ENCODE measurements at places on chromosomes 11 and 22. TPM values are rescaled to one million over a fixed set of nuclear protein-coding genes. Genes with fewer than 3 reads are reported as not detected.
A peak's percentile ranks its signal among the peaks of the same experiment; 100 is the strongest.

Gene SMC1B
- not detected for total RNA-seq

DNA sequence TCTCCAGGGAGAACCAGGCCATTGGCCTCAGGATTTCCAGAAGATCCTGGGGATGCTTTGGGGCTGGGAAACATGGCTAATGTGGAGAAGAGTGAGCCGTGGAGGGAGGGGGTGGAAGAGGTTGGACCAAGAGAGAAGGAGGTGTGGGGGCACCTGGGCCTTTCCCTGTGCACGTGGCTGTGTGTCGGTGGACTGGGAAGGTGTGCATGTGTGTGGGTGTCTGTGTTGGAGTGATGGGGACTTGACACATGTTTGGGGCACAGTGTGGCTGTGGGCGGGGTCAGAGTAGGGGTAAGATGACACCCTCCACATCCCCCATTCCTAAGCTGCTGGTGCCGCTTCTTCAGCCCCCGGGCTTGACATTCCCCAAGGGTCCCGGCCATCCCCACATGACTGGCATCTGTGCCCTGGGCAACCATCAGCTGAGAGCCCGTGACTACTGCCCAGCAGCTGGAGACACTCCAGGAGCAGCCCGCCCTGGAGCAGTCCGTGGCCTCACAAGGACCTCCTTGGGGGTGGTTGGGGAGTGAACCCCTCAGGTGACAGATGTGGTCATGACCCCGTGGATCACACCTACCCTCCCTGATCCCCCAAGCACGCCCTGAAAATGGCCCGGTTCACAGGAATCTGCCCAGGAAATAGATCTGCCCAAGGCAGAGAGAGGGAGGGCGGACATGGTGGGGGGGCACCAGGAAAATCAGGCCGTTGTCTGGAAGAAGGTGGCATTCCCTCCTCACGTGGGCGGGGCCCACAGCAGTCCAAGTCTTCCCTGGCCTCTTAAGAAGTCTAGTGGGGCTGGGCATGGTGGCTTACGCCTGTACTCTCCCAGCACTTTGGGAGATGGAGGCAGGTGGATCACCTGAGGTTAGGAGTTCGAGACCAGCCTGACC lies 34.8 kb upstream of the SOX10 start:
- DNase-seq: no peak

Gene SOX10
- total RNA-seq: 2.3 TPM

- DNase-seq: no peak
Measured at GRCh38 chr11:1567052-1567720, 4.9 kb downstream of the DUSP8 start.

Gene TMEM121B
- total RNA-seq: 0.35 TPM

Gene OR56A1
- 0.12 TPM for total RNA-seq

DNA sequence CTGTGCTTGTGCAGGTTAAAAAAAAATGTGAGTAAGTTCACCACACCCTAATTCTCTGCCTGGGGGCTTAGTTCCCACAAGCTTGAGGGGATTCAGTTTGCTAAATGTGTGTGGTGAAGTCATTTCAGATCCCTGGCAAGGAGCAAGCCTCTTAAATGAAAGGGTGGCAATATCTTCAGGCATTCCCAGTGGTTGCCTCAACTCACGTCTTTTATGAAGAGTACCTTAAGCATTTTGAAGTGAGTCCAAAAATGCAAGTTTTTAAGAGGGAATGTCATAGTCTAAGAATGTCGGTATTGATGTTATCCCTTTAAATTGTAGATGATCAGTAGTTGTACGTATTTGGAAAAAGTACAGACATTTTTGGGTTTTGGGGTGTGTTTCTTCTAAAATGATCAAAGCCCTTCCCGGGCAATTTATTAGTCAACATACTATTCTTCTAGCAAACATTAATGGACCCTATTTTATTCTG lies 4.9 kb downstream of the TCP11L1 start:
- no peak for DNase-seq

DNA sequence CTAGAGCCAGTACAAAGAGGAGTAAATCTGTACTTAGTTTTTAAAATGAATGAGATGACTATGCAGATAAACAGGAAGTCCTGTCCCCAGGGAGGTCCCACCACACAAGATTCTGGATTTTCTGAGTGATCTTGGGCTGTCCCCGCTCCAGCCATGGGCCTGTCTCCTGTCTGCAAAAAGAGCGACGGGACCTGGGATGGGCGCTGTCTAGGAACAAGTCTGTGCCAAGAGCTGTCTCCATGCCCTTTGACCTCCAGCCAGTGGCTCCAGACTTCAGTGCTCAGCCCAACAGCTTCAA lies 6.0 kb downstream of the CSNK1E start:
- no peak for DNase-seq

DNA sequence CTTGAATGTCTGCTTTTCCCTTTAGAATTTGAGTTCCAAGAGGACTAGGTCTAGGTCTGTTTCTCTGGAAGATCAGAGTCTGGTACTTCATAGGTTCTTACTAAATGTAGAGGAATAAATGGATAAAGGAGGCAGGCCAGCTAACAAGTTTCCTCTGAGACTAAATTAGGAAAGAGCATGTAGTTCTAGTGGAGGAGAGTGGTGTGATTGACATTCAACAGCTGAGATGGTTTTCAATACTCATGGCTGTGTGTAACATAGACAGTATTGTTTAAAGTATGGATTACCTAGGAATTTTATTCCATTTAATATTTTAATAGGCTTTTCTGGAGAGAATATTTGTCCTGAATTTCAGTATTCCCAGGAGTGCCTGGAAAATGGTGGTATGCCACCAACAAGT lies 364.7 kb downstream of the METTL15 start:
- no peak for DNase-seq

- DNase-seq: no peak
Measured at GRCh38 chr11:83924795-83925542, 638.8 kb upstream of the CCDC90B start.

GRCh38 chr11:11426226-11426952 lies 73.3 kb upstream of the CSNK2A3 start:
- no peak for DNase-seq

Gene EFCAB6
- 4.4 TPM for total RNA-seq

Gene C11orf42
- total RNA-seq: not detected

DNA sequence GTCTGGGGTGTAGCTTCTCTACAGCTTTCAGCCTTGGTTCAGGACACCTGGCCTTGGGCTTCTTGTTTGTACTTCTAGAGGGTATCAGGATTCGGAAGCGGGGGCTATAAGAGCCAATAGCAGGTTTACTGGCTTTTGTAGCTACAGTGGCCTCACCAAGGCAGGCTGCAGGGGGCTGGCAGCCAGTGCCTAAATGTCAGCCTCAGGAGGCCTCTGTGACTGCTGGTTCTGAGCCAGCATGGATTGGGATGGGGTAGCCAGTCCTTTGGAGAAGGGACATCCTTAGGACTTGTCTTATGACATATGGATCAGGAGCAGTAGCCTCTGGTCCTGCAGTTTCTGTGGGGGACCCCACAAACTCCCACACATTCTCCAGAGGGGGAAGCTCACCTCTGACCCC lies 29.9 kb downstream of the EIF3F start:
- DNase-seq: no peak

Gene WNT7B
- total RNA-seq: not detected

DNA sequence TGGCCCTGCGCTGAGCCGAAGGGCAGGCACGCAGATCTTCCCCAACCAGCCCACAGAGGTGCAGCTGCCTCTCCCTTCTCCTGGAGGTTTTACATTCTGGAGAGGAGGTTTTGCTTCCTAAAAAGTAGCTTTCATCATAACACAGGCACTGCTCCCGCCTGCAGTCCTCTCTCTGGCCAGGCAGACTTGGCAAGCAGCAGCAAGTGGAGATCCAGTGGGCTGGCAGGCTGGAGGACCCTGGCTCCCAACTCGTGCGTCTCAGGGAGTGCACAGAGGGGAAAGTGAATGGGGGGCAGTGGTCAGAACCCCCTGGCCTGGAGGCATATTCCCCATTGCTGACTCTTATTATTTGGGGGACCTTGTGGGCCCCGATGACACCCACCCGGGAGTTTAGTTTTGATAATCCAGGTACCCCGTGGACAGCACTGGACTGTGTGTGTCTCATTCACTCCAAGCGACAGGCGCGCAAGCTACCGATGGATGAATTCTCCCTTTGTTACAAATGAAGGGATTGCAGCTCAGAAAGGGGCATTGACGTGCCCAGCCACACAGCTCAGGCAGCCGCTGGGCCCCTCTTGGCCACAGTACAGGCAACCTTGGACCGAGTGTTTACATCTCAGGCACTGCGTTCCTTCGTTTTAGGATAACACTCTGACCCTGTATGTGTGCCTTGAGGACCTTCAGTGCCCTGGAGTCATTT lies 1223.9 kb downstream of the BRD1 start:
- no peak for DNase-seq

GRCh38 chr11:87298155-87298554 lies 260.4 kb downstream of the TMEM135 start:
- DNase-seq: no peak

DNA sequence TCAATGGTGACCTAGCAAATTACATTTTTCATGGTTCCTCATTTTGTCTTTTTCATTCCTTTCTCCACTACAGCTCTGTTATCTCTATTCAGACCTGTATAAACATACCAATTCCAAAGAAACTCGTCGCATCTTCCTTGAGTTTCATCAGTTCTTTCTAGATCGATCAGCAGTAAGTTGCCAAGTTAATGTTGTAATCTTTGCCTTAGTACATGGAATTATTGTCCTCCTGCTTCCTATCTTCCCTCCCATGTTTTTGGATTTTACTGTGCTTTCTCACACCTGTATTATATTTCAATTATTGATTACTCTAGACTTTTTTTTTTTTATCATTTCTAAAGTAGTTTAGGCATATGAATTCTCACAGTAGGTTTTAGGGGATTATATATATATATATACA lies 69.5 kb upstream of the GRIK4 start:
- no peak for DNase-seq

DNA sequence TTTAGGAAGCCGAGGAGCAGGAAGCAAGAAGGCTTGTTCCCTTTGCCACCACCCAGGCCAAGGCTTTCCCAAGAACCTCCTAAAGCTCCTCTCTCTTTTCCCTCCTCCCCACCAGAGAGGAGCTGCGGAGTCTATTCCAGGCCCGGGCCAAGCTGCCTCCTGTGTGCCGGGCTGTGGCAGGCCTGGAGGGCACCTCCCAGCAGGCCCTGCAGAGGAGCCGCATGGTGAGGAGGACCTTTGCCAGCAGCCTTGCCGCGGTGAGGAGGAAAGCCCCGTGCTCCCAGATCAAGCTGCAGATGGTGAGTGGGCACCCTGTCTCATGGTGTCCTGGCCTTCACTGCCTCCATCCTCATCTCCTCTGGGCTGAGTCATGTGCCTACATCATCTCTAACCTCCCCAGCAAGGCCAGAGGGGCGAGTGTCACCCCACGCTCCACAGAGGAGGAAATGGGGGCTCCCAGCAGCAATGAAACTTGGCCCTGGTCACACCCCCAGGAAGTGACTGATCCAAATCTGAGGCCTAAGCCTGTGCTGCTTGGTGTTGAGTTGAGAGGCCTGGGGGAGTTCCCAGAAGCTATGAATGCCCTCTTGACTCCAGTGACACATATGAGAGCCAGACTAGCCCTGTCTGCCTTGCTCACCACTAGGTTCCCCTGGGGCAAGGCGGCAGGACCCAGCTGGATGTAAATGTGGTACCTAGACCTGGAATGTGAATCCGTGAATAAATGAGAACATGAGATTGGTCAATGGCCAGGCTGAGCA lies 104.2 kb downstream of the MYO18B start:
- no peak for DNase-seq

GRCh38 chr11:33778675-33779074 lies 4.4 kb upstream of the FBXO3 start:
- DNase-seq: no peak

DNA sequence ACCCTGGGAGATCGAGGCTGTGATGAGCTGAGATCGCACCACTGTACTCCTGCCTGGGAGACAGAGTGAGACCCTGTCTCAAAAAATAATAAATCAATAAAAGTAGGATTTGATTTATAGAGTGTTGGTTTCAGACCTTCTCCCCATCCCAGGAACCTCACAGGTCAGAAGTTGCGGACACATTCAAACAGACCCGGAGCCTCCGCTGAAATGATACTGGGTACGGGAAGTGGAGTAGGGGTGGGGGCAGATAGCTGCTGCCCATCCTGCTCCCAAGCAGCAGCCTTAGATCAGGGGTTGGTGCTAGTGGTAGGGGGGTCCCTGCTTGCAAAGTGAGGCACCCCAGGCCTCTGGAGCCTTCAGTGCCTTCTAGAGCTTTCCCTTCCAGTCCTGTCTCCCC lies 7.8 kb downstream of the PRDM11 start:
- DNase-seq: no peak

GRCh38 chr11:112610494-112610893 lies 349.8 kb upstream of the PLET1 start:
- DNase-seq: no peak

Gene PSMA1
- 123 TPM for total RNA-seq

Gene KCNQ1
- total RNA-seq: 6.9 TPM

DNA sequence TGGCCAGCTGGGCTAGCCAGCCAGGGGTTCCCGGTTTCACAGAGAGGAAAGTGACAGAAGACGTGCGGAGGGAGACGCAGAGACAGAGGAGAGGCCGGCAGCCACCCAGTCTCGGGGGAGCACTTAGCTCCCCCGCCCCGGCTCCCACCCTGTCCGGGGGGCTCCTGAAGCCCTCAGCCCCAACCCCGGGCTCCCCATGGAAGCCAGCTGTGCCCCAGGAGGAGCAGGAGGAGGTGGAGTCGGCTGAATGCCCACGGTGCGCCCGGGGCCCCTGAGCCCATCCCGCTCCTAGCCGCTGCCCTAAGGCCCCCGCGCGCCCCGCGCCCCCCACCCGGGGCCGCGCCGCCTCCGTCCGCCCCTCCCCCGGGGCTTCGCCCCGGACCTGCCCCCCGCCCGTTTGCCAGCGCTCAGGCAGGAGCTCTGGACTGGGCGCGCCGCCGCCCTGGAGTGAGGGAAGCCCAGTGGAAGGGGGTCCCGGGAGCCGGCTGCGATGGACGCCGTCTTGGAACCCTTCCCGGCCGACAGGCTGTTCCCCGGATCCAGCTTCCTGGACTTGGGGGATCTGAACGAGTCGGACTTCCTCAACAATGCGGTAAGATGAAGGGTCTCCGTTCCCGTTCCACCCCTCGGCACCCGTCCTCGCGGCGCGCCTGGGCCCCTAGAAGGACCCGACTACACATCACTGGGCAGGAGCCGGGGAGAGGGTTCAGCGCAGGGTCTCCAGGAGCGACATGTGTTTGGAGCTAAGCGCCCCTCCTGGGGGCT lies at the start of gene CREB3L1:
CREB3L1 (plus strand) TSS at position 41 of the 765 bp plus-strand sequence; CDS start at position 491, 450 bp downstream.
- DNase-seq: peak; percentile 72

DNA sequence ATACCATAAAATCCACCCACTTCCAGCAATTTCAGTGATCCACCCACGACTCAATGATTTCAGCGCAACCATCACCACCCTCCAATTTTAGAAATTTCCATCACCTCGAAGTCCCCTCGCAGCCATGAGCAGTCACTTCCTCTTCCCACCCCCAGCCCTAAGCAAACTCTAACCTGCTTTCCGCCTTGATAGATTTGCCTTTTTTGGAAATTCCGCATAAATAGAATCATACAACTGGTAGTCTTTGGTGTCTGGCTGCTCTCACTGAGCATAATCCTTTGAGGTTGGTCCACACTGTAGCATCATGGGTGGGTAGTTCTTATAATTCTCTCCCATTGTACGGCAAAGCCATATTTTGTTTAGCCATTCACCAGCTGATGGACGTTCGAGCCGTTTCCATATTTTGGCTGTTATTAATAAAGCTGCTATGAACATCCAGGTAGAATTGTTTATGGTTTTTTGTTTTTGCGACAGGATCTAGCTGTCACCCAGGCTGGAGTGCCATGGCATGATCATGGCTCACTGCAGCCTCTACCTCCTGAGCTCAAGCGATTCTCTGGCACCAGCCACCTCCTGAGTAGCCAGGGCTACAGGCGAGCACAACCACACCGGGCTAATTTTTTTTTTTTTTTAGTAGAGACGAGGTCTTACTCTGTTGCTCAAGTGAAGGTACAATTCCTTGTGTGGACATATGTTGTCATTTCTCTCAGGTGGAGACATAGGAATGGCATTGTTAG lies 16.0 kb downstream of the PIM3 start:
- no peak for DNase-seq

Measured in uterus (tissue), 4 donors.